C1 segment of cervical spinal cord (tissue), 14 donors: ENCODE measurements at places on chromosomes 3 and 15.

DNA sequence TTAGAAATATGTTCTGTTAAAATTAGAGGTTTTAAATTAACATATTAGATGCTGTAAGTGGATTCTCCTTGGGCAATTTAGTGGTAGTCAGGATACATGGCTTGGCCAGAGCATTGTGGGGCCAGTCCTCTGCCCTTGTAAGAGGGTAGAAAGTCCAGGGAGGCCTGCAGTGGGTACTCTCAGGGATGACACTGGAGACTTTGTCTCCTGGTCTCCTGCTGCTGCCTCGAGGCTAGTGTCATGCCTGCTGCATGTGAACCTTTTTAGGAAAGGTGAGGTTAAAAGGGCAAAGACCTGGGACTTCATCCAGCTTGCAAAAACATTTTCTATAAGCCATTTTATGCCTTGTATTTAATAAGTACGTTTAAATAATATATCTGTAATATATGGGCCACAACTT is 96.8 kb upstream of the PROK2 start:
- no peak for DNase-seq

GRCh38 chr15:51093839-51094605 is 684 bp downstream of the TNFAIP8L3 start:
- no peak for DNase-seq

GRCh38 chr15:36172955-36173354 is 406.5 kb upstream of the CDIN1 start:
- no peak for DNase-seq

- no peak for DNase-seq
These were observed 5.3 kb upstream of the DAPK2 start for GRCh38 chr15:64051407-64052259.

- no peak for DNase-seq
These were observed 52.1 kb upstream of the GNB5 start for GRCh38 chr15:52243286-52243685.

DNA sequence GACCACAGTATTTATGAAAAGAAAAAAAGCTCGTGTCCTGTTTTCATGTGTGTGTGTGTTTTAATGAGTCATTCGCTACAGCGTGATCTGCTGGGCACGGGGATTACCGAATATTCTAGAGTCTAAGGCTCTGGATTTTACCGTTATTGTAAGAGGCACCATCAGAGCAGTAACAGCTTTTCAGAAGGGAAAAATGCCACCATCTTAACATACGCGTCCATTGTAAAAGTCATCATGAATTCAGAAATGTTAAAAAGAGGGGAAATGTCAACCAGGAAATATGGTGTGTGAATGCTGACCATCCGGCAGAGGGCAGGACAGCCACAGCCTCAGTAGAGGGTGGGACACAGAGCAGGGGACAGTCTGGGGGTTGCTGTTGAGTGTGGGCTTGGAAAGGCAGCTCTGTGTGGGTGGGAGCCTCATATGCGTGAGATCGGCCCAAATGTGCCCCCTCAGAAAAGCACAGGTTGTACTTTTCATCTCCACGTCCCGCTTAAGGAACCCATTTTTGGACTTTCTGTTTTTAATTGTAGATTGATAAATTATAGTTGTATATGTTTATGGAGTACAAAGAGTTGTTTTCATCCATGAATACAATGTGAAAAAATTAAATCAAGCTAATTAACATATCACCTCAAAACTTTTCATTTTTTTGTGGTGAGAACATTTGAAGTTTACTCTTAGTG is 69.6 kb downstream of the ASB7 start:
- no peak for DNase-seq

DNA sequence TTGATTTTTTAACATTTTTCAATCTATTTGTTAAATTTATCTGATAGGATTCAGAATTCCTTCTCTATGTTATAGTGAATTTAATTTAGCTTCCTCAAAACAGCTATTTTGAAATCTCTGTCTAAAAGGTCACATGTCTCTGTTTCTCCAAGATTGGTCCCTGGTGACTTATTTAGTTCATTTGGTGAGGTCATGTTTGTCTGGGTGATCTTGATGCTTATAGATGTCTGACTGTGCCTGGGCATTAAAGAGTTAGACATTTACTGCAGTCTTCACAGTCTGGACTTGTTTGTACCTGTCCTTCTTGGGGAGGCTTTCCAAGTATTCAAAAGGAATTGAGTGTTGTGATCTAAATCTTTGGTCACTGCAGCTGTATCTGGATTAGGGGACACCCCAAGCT is 169.5 kb upstream of the C2CD4B start:
- no peak for DNase-seq

- DNase-seq = no peak
These were observed 10.6 kb downstream of the IQSEC1 start for GRCh38 chr3:13062647-13063046.

- DNase-seq = no peak
These were observed 41.1 kb downstream of the HEG1 start for GRCh38 chr3:125014570-125015179.

- no peak for DNase-seq
These were observed 83.4 kb downstream of the CD200R1L start for GRCh38 chr3:112763258-112763657.

GRCh38 chr3:125428216-125428830 is 53.2 kb upstream of the ZNF148 start:
- no peak for DNase-seq

- peak; percentile 33 for DNase-seq
These were observed at the start of the genes SNRPN and SNURF for GRCh38 chr15:24954783-24955530. Gene SNRPN (plus strand): TSS chr15:24954987. CDS start chr15:24974454, 19,467 bp downstream. Gene SNURF (plus strand): TSS chr15:24954987. CDS start chr15:24955049, 62 bp downstream.

DNA sequence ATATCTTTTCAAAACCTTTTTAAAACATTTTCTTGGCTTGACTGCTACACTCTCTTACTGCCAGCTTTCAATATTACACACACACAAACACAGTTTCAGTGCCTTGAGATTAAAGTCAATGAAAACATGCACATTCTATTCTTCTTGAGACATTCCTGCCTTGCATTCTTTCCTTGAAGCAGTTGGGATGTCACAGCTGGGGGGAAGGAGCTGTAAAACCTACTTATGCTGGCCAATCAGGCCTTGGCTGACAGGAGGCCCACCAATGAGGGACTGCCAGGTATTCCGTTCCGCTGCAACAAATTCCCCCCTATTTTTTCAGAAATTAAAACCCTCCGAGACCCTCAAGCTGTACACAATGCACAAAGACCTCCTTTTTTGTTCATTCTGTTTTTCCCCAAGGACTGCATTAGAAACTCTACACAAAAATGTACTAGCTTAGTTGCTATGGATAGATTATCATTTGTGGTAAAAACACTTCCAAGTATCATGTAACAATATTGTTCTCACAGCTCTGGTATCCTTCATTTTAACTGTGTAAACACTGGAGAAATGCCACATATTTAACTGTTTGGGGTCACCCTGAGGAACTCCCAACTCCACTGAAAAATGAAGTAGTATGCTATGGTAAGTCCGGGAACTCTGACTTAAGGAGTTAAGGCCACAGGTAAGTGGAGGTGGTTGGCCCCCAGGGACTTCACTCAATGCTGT is 18.5 kb downstream of the FSTL1 start:
- no peak for DNase-seq

- no peak for DNase-seq
These were observed 24.1 kb downstream of the FBLN2 start for GRCh38 chr3:13572926-13573623.

DNA sequence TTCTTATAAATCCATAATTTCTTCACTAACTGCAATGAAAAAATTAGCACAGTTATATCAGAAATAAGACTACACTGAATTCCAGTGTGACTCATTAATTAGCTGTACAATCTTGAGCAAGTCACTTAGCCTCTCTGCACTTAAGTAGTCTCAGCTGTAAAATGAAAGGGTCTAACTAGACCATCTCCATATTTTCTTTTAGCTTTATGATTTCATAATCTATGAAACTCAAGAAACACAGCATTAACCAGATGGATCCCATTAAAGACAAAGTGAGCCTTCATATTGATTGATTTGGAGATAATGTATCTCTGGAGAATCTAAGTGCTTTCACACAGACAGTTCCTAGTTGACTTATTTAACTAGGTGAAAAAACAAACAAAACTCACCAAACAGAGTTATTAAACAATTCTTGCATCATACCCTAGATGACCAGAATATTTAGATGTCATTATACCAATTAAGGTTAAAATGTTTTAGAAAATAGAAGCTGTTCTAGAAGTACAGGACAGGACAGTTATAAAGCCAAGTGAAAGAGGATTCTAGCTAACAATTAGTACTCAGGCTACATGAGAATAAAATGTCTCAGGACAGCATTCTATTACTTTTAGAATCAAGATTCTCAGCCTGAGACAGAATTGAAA is 11.2 kb downstream of the CSNK1G1 start:
- DNase-seq = no peak

DNA sequence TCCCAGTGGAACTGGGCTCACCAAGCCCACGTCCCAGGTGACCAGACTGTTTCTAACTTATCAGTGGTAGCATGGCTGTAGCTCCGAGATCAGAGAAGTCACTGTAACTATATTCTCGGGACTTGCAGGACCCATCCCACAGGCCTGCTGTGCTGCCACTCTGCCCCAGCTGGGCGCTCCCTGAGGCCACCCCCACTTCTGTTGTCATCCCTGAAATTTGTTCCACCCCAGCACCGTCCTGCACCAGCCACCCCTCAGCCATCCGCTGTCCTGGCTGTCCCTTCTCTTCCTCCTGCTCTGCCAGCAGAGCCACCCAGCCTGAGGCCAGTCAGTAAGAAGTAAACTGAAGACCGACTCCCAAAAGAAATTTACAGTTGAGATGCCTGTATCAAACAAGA is 33.0 kb upstream of the VILL start:
- no peak for DNase-seq
